ENCODE measurements at places on chromosomes 7 and 10.

GRCh38 chr7:119842337-119842736, 430.6 kb upstream of the KCND2 start:
- no peak for DNase-seq

DNA sequence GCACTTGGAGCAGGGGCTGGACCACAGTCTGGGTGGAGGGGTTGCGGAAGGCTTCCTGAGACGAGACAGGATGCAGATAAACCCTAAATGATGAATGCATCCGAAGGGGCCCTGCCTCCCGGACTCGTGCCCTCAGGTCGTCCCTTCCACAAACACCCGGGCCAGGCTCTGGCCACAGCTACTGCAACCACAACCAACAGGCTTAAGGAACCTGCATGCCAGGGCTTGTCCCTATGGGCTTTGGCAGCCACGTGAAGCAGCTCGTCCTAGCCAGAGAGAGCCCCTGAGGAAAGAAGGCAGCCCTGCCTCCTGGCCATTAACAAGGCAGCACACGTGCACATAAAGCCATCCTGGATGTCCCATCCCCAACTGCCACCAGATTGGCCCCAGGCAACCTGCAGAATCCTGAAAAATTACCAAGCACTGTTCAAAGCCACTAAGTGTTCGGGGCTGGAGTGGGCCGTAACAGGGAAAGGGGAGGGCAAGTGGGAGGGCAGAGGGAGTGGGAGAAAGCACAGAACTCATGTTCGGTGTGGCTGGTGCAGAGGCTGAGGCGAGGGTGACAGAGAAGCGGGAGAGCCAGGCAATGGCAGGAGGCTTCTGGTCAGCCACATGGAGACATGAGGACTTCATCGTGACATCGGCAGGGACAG, 62.7 kb downstream of the MAD1L1 start:
- DNase-seq, result no peak

DNA sequence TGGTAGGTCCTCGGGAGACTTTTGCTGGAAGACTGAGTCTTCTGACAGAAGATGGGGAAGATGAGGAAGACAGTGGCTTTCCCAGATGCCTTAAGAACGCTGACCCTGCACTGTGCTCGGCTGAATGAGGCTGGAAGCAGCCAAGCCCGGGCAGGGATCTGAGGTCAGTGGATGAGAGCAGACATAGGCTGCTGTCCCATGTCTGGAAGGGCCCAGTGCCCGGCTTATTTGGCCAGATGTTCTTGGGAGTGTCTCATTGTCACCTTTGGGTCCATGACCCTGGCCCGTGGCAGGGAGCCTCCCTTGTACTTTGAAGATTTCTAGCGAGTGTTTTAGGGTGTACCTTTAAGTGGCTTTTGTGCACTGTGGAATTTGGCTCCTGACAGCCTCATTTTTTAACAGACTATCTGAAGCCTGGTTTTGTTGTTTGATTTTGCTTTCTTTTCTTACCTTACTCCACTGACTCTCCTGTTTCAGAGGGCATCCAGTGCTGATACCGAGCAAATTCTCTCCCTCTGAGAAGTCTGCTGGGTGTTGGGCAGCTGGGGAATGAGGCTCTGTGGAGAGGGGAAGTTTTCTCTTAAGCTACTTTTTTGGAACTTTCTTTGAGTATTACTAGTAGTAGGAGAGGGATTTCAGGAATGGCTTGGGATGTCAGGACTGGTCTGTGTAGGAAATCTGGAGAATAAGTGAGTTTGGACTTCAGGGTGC, 61.4 kb downstream of the CREB5 start:
- no peak for DNase-seq

GRCh38 chr10:84540022-84540616, 211.7 kb downstream of the CCSER2 start:
- DNase-seq, result no peak

DNA sequence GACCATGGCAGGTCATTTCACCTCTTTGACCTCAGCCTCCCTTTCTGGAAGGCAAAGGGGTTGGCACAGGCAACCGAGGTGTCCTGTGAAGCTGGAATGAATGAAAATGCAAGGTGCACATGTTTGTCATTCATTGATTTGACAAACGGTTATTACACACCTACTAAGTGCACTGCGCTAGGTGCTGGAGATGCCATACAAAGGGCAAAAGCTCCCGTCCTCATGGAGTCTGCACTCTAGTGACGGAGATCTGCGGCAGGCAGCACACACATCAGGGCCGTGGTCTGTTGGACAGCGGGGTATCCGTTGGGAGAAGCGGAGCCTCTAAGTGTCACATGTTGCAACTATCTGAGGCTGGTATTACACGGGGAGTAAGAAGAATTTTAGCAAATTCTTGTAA, 44.2 kb downstream of the PRF1 start:
- no peak for DNase-seq
